ENCODE measurements at places on chromosomes 5 and 9.

DNA sequence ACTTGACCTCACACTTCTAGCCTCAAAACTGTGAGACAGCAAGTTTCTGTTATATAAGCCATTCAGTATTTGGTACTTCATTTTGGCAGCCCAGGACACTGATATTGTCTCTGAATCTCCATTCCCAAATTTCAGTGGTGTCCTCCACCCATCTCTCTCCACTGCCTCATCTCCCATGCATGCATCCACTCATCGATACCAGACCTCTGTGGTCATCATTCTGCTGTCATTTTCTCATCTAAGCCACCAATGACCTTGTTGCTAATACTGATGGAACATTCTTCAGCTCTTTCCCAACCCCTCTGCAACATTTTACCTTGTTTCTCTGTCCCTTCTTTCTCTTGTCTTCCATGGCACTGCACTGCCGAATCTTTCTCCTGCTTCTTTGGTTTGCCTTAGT, 221.8 kb downstream of the SNX18 start:
- DNase-seq, result no peak

GRCh38 chr5:41610386-41610785, 100.0 kb upstream of the PLCXD3 start:
- DNase-seq, result no peak

- DNase-seq, result no peak
These were observed 66.7 kb downstream of the PSD2 start for GRCh38 chr5:139862313-139862712.

- DNase-seq, result no peak
These were observed 244.9 kb downstream of the IRX2 start for GRCh38 chr5:2506603-2507002.

GRCh38 chr9:96293498-96294158, 8.3 kb downstream of the HSD17B3 start:
- DNase-seq, result peak; percentile 50

- DNase-seq, result no peak
These were observed 123.5 kb downstream of the SLC24A2 start for GRCh38 chr9:19665146-19665863.

Data from retina (tissue), 1 donor.